ENCODE measurements at places on chromosomes 16 and 17.

GRCh38 chr16:1781758-1782407, 488 bp downstream of the SPSB3 start:
- no peak for DNase-seq

DNA sequence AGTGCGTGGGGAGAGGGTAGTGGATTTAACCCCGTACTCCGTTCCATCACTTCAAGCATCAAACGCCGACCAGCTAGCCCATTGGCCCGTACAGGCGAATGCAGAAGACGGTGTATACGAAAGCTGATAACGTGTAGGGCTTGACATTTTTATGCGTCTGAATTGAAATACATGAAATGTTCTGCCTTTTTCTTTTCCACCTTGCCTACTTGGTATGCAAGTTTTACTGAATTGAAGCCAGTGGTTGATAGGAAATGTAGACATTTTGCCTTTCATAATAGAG, 834 bp upstream of the STAT3 start:
- DNase-seq: no peak

GRCh38 chr17:39636587-39636926, 387 bp upstream of the STARD3 start:
- DNase-seq: no peak

GRCh38 chr16:10314811-10315210, 71.0 kb upstream of the ATF7IP2 start:
- DNase-seq: no peak

DNA sequence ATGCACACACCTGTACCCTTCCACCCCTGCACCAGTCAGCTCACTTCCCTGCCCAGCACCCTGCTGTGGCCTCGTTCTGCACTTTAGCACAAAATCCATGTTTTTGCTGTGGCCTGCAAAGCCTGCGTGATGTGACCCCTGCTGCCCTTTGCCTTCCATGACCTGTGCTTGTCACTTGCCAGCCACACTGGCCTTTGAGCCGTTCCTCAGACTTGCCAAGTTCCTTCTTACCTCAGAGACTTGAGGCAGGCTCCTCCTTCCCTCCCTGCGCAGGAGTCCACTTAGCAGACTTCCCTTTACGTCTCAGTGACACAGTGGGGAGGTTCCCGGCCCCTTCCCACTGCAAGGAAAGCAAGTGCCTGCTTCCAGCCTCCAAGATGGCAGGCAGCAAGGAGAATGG, 134.7 kb downstream of the SNX29 start:
- DNase-seq: no peak

DNA sequence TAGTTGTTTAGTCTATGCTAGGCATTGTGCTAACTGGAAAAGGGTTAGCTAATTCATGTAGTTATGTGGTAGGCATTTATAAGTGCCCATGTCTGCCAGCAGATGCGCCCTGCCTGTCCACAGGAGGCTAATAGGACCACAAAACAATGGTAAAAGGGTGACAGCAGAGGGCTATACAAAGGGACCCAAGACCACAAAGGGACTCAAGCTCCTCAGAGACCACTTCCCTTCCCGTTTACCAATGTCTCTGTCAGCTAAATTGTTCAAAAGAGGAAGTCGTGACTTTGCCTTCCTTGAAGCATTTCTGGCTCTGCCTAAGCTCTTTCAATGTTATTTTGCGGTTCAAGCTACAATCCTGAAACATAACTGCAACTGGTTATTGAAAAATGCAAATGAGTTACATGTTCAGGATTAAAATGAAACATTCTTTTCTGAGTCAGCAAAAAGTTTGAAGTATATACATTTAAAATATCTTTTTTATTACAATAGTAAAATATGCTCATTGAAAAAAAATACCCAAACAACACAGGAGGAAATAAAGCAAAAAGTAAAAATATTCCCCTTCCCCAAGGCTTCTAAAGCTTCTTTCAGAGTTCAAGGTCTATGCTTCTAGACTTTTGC, 149.2 kb downstream of the MAF start:
- no peak for DNase-seq
